ENCODE measurements at places on chromosomes 3 and 15.

GRCh38 chr3:150965436-150965835, 7.1 kb downstream of the CLRN1 start:
- DNase-seq = no peak

DNA sequence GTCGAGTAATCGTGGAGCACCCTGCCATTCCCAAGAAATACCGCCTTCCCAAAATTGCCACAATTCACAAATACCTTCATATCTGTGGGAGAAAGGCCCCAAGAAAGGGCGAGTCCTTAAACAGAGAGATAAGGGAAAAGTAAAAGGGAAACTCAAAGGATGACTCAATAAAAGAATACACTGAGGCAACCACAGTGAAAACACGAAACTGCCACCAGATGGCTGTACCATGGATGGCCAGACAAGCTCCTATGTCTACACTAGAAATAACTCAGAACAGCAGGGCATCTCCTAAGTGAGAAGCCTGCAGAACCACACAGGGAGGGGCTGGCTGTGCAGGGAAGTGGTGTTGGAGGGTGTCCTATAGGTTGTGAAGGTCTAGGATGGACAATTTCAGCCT, 25.0 kb downstream of the SRGAP3 start:
- no peak for DNase-seq

DNA sequence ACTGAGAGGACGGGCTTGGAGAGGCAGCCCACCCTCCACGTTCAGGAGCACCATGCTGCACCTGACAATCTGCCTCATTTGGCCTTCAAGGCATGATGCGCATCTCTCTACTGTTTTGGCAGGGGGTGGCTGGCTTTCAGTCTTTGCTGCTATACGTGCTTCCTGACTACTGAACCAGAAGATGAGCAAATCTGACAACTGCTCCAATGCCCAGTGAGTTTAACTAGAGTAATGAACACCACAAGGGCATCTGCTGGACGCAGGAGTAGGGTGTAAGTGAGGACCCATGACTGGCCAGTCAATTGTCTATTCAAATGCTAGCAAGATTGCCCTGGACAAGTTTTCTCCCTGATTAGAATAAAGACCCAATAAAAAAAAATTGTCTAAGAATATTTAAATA, 335.7 kb downstream of the MAGI1 start:
- DNase-seq = no peak

GRCh38 chr15:83012636-83013035, 1.2 kb upstream of the C15orf40 start:
- no peak for DNase-seq

- DNase-seq = no peak
Observed at GRCh38 chr3:141389703-141390102, 21.4 kb downstream of the ZBTB38 start.

DNA sequence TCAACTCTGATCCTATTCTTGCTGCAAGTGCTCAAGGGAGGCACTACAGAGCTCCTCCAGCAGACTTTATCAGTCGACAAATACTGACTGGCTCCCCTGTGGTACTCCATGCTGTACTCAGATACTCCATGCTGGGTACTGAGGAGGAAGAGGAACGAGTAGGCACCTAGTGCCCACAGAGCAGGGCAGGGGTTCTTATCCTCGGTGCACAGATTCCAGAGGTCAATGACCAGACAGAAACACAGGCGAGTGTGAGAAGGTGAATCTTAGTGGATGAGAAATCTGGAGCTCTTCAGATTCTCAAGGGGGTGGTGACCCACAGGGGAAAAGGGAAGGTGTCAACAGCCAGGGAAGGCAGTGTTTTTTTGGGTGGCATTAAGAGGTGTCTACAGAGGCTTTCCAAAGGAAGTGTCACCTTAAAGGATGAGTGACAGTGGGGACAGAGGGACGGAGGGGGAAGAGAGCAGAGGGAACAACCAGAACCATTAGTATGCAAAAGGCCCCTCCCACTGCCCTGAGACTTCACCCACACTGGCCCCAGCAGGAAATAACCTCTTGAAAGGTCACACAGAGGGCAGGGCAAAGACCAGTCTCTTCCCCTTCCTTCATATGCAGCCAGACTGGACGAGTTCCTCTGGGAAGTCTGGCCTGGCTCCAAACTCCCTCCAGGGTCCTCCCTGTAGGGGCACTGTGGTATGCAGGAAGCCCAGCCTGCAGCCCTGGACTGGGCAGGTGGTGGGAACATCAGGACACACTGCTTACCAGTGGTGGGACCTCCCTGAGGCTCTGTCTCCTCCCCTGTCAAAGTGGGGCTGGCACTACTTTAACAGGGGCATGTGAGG, 27.5 kb downstream of the CCDC12 start:
- DNase-seq = no peak

- DNase-seq = no peak
Observed at GRCh38 chr3:174749143-174749542, 110.0 kb upstream of the NAALADL2 start.

DNA sequence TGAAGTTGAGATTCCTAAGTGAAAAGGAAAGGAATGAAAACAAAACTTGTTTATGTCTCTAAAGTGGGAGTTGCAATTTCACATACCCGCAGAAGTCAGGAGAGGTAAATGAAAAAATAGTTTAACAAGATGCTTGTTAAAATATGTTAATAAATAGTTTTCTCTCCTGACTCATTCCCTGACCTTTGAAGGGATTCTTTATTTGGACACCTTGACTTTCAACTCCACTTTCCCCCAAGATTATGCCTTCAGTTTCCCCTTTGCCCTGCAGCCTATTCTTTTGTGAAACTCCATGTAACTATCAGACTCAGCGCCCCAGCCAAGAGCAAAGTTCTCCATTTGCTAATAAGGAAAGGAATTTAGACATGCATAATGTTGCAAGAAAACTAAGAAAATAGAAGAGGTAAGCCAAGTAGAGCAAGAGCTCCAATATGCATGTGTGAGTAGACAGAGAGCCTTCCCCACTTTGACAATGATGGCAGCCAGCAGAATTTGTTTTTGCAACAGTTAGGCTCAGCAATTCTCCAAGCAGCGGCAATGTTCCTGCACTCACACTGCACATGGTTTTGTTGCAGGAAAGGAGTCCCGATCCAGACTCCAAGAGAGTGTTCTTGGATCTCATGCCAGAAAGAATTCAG, 61.2 kb downstream of the CD200 start:
- DNase-seq = no peak

All from Jurkat, Clone E6-1 (cell line).